AG08395 (cell line): ENCODE measurements at places on chromosomes 5 and 9.

GRCh38 chr9:134950386-134951210 lies 32.9 kb upstream of the FCN1 start:
- DNase-seq: no peak

DNA sequence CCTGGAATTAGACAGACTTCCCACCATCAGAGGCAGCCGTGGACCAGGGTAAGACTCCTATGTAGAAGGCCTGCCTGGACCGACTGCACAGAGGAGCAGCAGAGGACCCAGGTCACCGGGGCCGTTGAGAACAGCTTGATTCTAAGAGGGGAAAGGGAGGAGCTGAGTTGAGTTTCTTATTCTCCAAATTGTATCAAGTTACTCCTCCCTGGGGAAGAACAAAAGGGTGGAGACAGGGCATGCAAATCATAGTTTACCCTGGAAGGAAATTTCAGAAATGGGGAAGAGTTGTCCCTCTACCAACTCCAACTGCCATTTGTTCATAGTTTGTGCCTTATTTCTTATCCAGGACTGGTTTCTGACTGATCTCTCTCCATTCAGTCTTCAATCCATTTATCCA lies 20.9 kb upstream of the SLC31A2 start:
- DNase-seq: no peak

DNA sequence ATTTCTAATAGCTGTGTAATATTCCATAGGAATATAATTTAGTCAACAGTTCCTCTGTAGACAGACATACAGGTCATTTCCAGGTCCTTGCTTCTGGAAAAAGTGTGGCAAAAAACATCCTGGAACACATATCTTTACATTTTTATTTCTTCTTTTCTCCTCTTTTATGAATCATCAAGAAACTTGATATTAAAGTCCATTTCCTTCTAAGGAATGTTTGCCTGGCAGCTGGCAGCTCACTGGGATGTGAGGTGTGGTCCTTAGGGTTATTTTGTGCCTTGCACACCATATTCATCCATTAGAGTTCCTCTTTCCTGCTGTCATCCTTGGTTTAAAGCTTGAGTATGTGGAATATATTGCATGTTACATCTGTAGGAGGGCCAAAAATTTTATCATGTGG lies 122.0 kb downstream of the GALNT10 start:
- peak; percentile 31 for DNase-seq

GRCh38 chr5:82111191-82111590 lies 139.4 kb downstream of the ATG10 start:
- DNase-seq: no peak

DNA sequence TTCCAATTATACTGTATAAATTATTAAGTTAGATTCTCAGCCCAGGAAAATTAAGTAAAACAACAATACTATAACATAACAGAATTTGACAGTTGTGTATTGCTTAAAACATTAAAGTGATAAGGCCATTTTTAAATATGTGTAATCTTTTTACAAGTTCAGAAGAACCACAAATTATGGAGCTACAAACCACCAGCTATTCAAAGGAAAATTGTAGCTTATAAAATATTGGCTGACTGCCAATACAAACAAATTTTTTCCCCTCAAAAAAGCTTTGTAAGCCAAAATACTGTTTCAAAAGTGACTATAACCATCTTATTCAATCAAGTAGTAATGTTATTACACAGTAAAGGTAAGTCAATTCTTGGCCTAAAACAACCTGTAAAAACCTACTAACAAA lies 21.9 kb downstream of the STRBP start:
- no peak for DNase-seq

DNA sequence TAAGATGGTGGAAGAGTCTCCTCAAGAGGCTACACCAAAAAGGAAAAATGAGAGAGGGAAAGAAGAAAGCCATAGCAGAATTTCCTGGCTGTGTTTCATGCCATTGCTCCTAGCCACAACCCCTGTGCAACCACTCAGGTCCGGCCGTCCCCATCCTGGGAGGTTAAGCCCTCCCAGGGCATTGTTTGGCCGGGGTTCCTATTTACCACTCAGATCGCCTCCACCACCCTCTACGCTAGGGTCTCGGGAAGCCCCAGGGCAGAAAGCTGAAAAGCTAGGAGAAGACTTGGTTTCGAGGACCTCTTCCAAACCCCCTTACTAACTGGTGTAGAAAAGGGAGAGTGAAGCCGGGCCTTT lies 715 bp downstream of the RC3H2 start:
- peak; percentile 46 for DNase-seq

DNA sequence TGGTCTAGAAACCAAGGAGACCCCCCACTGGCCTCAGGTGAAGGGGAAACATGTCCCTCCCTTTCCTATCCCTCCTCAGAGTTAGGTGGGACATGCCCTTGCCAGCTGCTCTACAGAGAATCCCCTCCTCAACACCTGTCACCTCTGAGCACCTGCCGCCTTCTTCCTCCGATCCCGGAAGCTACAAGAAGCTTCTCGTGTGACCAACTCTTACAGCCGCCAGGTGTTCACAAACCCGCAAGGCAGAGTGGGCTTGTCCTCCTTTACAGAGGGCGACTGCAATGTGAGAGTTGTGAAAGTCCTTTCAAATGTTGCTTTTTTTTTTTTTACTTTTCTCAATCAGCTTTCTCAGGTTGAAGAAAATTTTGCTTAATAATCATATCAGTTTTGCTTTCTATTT lies 3.7 kb upstream of the ICE1 start:
- no peak for DNase-seq

DNA sequence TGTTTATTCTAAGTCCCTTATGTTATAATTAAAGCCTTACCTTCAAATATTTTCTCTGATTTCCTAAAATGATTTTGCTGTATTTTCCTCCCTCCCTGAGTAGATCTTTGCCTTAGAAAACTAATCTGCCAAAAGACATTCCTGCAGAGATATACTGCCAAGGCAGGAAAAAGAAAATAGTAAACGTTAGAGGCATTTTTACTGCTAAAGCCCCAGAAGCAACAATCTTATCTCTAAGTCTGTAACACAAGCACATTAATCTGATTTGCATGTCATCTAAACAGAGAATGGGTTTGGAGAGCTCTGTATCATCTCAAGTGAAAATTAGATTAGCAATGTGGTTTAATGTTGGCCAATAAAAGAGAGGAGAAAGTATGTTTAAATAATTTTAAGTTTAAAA lies 847.7 kb downstream of the MAT2B start:
- DNase-seq: no peak

GRCh38 chr5:40332970-40333369 lies 346.7 kb upstream of the PTGER4 start:
- DNase-seq: no peak

DNA sequence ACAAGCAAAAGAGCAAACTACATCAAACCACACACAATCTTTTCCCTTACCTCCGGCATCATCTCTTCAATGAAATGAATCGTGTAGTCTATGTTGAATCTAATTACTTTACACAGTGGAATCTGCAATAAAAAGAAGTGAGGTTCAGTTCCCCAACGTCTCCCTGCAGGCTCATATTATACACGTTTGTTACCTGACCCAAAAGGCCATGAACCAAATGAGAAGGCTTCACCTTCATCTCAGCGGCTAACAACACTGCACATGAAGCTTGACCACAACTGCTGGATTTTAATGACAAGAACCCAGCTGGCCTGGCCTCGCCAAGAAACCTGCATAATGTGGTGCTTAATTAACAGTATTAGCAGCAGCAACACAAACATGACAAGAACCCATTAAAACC lies 45.5 kb downstream of the DROSHA start:
- no peak for DNase-seq

DNA sequence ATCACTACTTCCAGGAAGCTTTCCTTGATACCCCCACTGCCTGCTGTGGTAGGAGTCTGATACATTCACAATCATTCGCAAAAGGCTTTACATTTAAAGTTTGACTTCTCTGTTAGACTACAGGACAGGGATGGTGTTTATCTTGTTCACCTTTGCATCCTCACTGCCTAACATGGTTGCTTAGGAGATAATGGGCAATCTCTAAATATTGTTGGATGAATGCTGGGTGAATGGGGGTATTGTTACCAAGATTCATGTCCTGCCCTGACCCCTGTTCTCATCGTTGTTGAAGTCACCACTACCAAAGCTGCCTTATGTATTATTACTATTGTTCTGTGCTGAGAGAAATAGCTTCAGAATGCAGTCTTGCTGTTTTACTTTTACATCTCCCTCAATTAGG lies 7.7 kb upstream of the TMEFF1 start:
- no peak for DNase-seq

DNA sequence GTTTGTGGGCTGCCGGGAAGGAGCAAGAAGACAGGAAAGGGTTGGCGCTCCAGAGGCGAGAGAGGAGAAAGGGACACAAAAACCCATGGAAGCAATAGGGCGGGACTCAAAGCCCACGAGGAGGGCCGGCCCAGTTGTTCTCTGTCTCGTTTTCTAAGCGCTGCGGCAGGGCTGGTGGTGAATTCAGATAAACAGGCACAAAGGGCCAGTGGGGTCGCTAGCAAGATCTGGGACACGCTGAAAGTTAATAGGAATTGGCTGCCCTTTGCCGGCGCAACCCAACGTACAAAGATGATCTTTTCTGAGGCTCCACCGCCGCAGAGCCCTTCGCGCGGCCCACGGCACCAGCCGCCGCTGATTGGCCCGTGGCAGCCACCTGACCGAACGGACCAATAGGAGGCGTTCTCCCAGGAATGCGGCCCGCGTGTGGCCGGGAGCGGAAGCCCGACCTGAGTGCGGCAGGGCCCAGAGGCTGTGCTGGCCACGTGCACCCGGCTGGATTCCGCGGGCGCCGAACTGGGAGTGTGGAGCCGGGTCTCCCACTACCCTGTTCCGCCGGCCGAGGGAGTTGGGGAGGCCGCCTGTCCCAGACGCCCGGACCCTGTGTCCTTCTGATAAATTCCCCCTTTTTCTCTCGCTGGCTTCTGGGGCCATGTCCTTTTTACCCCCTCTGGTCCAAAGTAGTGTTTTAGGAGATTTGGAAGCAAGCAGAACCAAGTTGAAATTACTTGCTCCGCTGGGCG lies 16.8 kb upstream of the NSD1 start:
- DNase-seq: peak; percentile 93

- no peak for DNase-seq
Observed at GRCh38 chr9:135622415-135623020, 16.8 kb downstream of the GLT6D1 start.

DNA sequence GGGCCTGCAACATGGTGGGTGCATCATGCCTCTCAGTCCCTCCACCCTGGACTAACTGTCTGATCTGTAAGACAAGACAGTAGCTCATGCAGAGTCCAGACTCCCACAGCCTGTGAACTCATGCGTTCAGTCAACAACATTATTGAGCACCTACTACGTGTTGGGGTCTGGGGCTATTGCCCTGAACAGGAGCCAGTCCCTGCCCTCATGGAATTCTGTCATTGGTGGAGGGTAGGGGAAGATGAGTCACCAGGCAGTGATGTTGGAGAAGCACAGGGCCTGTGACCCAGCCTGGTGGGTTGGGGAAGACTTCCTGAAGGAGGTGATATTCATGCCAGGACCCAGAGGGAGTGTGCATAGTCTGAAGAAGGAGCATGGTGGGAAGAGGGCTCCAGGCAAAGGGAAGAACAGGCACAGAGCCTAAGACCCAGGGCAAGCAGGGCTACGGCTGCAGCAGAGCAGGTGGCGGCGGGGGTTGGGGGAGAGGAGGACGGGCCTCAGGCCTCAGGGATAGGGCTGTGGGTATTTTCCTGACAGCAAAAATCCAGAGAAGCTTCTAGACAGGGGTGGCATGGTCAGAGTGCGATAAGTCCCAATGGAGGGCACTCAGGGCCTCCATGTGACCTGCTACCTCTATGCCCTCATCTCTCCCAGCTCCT lies 26.7 kb upstream of the PSD2 start:
- DNase-seq: no peak

- DNase-seq: no peak
Observed at GRCh38 chr5:10401498-10401897, 40.2 kb upstream of the ROPN1L start.

- DNase-seq: no peak
Observed at GRCh38 chr9:125919565-125919964, 172.4 kb downstream of the PBX3 start.

GRCh38 chr5:74067748-74068541 lies 441.9 kb downstream of the ARHGEF28 start:
- DNase-seq: no peak

DNA sequence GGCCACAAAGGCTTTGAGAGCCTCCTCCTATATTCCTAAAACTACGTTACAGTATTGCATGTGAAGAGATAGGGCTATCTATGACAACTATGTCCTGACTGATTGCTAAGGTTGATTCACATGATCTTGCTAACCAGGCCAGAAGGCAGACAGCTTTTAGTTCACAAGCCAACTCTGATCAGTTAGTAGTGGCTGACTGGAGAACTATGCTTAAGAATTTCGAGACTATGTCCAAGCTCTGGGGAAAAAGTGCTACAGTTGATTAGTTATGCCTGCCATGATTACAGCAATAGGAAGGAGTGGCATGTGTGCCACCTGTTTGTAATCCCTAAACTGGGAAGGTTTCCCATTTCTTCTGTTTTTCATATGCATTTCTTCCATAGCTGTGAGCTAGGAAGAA lies 223.4 kb downstream of the DOCK8 start:
- DNase-seq: no peak

GRCh38 chr9:10007356-10007755 lies 605.4 kb downstream of the PTPRD start:
- DNase-seq: no peak

GRCh38 chr9:19155106-19155935 lies 28.0 kb upstream of the PLIN2 start:
- no peak for DNase-seq

GRCh38 chr5:18403941-18404438 lies 769.7 kb downstream of the TAF11L14 start:
- DNase-seq: no peak

DNA sequence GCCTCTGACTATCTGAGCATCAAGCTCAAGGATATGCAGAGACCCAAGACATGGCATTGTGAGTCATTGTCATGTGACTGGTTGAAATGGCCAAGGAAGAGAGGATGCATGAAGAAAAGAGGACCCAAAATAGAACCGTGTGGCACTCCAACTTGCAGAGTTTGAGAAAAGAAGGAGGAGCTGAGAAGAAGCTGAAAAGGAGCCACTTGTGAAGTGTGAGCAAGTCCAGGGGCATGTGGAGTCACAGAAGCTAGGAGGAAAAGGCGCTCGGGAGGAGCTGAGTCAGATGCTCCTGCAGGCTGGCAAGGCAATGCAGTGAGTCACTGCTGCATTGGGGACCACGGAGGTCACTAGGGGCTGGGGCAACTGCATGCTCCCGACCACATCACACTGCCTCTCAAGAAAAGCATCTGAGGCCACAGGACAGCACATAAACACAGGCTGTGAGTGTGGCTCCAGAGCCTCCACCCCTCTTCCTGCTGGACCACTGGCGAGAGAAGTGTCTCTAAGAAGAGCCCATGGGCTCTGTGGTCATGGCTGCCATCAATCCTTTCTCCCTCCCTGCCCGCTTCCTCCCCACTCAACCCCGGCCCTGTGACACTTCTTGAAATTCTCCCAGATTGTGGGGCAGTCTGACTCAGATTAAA lies 197.6 kb downstream of the DRD1 start:
- peak; percentile 92 for DNase-seq

GRCh38 chr5:22044229-22044628 lies 808.9 kb downstream of the CDH12 start:
- no peak for DNase-seq
